Islet precursor cell (in vitro differentiated cells): ENCODE measurements at places on chromosomes 1 and 21.

DNA sequence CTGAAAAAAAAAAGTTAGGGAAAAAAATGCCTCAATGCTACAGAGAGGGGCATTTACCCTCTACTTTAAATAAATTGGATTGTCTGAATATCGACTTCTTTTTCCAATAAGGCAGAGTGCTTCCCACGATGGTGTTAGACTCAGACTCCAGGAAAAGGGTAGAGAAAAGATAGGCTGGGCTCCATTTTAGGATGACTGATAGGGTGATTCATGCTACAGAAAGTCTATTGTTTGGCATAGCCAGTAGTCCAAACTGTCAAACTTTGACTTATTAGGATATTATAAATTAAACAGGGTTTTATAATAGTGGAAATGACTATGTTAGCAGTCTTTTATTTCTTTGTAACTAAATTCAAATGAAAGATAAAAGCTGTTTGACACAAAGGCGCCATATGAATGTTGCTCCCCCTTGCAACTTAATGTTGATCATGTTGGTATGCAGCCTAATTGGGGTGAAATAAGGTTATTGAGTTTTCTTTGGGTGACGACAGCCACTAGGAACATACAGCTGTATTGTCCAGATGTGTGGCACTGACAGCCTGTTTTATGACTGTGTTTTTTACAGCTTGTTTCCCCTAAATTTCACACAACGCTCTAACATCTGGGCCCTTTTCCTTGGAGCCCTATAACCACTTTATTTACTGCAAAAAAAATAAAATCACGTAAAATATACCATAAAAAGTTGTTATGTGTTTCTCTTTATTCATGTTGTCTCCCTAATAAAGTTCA, 69.3 kb downstream of the SPAG17 start:
- no peak for DNase-seq

DNA sequence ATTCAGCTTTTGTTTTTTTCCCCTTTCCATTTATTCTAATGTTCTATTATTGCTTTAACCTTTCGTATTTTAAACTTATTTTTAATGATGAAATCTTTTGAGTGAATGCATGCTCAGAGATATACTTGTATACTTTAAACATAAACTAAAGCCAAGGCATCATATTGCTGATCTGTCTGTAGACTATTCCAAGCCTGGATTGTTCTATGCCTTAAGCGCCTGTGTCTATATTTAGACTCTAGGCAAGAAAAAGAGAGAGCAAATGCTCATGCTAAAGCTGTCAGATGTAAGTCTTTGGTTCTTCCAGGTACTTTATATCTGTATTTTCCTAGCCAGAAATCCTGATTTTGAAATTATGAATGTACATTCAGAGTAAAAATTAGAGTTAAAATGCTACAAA, 14.4 kb downstream of the SH3GLB1 start:
- no peak for DNase-seq

- no peak for DNase-seq
These were observed 1.2 kb downstream of the KCTD3 start for GRCh38 chr1:215568299-215568692.

DNA sequence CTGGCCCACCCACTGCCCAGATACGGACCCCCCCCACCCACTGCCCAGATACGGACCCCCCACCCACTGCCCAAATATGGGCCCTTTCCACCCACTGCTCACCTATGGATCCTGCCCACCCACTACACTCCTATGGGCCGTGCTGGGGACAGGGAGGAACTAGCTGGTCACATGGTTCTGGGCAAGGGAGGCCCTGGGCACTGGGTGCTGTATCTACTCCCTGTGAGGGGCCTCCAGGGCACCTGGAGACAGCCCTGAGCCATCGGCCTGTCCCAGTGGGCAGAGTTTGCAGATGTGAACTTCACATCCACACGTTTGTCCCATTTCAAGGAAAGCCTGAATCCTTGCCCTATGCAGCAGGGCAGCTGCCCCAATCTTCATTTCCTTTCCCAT, 71.4 kb upstream of the COL6A1 start:
- DNase-seq = no peak

- DNase-seq = peak; percentile 76
These were observed 594 bp downstream of the HDGF start for GRCh38 chr1:156750711-156751450.

GRCh38 chr1:207396168-207396746, 57.9 kb upstream of the CR2 start:
- DNase-seq = no peak

DNA sequence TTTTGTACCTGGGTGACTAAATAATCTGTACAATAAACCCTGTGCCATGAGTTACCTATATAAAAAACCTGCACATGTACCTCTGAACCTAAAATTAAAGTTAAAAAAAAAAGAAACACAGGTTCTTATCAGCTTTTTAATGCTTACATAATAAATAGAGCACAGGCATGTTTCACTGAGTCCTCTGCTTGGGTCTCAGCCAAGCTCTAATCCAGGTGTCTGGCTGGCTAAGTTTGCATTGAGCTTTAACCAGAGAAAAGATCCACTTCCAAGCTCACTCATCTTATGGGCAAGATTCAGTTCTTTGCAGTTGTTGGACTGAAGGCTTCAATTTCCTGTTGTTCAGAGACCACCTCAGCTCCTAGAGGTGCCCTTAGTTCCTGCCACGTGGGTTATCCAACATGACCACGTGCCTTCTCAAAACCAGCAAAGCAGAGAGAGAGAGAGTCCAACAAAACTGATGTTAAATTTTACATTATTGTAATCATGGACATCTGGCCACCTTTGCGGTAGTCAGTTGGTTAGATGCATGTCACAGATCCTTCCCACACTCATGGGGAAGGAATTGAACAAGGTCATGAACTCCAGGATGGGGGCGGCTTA, 68.2 kb upstream of the TMPRSS2 start:
- no peak for DNase-seq

DNA sequence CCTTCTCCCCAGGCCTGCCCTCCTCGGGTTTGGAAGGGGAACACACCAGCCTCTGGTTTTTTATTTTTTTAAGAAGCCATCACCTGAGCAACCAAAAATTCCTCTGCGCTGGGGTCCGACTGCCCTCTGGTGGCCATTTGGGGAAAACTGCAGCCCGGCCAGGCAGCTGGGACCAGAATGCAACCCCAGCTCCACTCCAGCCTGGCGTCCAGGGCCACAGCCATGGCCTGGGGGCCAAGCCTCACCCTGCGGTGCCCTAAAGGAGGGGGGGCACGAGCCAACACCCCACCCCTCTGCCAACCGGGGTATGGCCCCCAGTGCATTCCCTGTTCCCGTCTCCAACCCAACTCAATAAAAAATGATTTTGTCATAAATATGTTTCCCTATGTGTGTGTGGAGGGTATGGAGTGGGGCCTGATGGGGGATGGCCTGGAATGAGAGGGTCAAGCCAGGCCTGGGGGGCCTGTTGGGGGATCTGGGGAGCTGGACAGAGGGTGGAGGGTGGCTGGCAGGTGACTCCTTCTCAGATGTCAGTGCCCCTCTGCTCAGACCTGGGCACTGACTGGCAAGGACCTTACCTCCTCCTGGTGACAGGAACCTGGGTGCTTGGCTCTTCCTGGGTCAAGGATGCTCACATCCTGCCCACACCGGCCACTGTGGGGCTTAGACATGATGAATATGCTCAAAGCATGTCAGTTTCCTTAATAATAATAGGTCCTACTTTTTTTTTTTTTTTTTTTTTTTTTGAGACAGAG, 3.2 kb downstream of the GPR3 start:
- DNase-seq = peak; percentile 91

- no peak for DNase-seq
These were observed 210.6 kb upstream of the COA6 start for GRCh38 chr1:234162661-234163060.

DNA sequence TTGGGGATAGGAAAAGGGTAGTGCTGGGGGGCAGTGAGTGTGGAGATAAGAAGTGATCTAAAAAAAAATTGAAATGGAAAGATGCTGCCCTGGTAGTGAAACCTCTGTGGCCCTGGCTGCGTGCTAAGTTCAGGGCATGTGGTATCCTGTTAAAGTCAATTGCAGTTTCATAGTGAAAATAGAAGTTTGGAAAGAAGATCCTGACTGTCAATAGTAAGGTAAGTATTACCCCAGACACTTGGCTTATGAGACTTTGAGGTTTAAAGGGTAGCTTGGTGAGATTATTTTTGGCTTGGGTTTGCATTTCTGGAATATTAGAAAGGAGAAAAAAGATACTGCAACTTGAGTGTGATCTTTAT, 6.8 kb downstream of the ARID1A start:
- DNase-seq = no peak

DNA sequence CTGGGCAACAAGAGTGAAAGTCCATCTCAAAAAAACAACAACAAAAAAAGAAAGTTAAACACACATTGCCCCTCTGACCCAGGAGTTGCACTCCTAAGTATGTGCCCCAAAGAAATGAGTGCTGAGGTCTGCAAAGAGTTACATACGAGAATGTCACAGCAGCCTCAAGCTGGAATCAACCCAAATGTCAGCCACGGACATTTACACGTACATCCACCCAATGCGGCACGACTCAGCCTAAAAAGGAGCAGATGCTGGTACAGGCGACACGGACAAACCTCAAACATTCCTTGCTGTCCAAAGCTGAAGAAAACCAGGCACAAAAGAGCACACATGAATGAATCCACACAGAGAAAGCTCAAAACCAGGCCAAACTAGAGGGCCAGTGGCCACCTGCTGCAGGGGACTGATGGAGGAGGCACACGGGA, 46.8 kb upstream of the ECE1 start:
- DNase-seq = no peak

GRCh38 chr1:17741052-17741451, 14.1 kb upstream of the ACTL8 start:
- DNase-seq = no peak

GRCh38 chr1:147539122-147539575, 2.2 kb upstream of the BCL9 start:
- peak; percentile 88 for DNase-seq

DNA sequence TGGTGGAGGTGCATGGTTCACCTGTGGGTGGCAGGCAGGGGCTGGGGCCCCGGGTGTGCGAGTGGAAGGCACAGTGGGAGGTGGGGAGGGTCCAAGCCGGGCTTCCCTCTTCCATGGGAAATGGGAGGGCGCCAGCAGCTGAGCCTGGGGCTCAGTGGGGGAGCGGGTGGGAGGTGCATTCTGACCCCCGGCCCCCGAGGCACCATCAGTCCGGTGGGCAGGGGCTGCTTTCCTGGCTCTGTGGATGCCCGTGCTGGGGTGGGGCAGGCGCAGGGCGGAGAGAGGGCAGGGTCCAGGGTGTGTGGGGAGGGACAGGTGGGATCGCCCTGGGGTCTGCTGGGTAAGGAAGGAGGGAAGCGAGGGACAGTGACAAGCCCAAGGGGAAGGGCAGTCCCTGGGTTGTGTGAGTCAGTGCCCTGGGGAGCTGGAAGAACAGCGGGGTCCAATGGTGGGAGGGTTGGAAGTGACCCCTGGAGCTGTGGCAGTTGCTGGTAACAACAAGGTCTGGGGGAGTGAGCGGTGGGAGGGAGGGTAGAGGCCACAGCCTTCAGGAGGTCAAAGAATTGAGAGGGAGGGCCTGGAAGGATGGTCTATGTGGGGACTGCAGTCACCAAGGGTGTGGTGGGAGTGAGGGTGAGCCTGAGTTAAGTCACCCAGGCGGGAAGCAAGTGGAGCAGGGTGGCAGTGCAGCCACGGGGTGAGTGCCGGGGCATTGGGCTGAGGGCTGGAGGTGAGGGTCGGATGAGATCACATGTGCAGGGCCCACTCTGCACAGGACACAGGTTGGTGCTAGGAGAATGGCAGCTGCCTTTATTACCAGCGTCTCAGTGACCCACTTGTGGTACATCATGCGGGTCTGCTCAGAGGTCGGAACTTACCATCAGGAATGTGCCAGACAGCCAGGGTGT, 29.6 kb downstream of the LHX4 start:
- DNase-seq = no peak

DNA sequence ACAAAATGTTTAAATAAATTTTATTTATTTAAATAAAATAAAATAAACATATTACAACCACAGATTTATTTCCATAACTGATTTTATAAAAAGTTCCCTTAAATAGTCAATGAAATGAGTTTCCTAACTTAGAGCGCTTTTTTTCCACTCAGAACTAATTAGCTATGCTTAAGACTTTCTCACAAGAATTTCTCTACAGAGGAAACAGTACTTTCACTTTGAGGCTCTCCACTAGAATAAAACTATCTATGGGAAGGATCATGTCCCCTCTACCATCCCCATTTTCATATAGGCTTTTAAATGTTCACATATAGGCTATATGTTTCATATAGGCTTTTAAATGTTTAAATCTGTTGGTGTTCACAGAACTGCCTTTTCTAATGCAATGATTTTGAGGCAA, 40.0 kb upstream of the DPH5 start:
- DNase-seq = no peak
